ENCODE measurements at places on chromosomes 13 and 19. TPM values are rescaled to one million over a fixed set of nuclear protein-coding genes. Genes with fewer than 3 reads are reported as not detected.

- DNase-seq, result no peak
Observed at GRCh38 chr19:29800100-29800825, 11.5 kb upstream of the CCNE1 start.

The RAVER1 gene
- 6.0 TPM for total RNA-seq

DNA sequence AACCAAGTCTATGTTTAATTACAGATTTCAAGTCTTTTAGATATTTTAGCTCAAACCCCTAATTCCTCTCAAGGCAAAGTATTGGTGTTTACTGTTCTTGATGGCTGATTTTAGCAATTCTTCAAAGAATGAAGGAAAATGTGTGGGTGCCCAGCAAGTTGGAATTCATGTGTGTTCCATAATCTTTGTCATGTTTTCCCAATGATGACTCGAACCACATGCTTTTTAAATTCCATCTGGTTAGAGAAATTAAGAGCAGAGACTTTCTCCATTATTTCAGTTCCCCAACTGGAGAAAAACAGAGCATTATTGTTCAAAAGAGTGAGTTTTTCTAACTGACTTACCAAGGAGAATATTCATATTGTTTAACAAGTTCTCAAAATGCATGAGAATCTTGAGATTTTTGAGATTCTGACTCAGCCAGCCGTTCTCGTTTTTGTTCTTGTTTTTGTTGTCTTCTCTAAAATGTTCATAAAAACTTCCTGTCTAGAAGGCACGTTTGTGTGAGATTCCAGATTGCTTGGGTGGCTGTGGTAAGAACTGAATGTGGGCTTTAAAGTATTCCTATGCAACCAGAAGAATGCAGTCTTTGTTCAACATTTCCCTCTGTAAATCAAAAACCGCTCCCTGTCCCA lies 404.7 kb downstream of the IRS2 start:
- no peak for DNase-seq

- no peak for DNase-seq
Observed at GRCh38 chr13:59483501-59484145, 680.1 kb downstream of the DIAPH3 start.

DNA sequence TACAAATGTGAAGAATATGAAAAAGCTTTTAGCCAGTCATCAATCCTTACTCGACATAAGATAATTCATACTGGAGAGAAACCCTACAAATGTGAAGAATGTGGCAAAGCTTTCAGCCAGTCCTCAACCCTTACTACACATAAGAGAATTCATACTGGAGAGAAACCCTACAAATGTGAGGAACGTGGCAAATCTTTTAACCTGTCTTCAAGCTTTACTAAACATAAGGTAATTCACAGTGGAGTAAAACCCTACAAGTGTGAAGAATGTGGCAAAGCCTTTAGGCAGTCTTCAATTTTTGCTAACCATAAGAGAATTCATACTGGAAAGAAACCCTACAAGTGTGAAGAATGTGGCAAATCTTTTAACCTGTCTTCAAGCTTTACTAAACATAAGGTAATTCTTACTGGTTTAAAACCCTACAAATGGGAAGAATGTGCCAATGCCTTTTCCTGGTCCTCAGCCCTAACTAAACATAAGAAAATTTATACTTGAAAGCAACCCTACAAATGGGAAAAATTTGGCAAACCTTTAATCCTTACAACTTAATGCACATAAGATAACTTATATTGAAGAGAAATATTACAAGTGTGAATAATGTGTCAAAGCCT lies 74.1 kb upstream of the ZNF681 start:
- DNase-seq, result no peak

DNA sequence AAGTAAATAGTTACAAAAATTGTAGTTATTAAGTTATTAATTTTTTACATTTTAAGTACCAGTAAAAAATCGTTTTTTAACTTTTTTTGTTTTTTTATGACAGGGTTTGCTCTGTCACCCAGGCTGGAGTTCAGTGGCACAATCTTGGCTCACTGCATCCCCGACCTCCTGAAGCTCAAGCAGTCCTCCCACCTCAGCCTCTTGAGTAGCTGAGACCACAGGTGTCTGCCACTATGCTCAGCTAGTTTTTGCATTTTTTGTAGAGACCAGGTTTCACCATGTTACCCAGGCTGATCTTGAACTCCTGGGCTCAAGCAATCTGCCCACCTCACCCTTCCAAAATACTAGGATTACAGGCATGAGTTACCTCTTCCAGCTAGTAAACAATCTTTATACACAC lies 477.9 kb upstream of the MIR17HG start:
- DNase-seq, result no peak

- no peak for DNase-seq
Observed at GRCh38 chr13:62879071-62879470, 1463.4 kb upstream of the PCDH20 start.

GRCh38 chr13:75430436-75431209 lies 51.3 kb downstream of the TBC1D4 start:
- DNase-seq, result no peak

DNA sequence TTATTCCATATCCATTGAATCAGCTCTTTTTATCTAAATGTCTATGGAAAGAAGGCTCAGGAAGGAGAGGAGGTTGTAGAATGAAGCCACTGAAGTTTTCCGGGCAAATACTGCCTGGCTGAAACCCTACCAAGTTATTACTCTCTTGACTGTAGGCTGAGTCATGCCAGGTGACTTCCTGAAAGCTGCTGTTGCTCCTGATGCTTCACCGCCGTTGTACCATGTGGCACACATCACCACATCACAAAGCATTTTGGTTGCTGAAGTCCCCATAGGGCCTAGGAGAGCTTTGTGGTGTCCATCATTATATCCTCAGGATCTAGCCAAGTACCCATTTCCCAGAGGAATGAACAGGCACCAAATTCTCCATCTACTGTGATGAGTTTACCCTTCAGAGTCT lies 11.1 kb upstream of the TDRD12 start:
- DNase-seq, result no peak

The NLRP9 gene
- 0.09 TPM for total RNA-seq
